Stimulated activated CD8-positive, alpha-beta memory T cell treated with anti-CD3 and anti-CD28 coated beads, Interleukin-2, amount 100 ng/mL, for 48 hours (primary cell): ENCODE measurements at places on chromosomes 5 and 9.

- DNase-seq: no peak
Measured at GRCh38 chr5:78543292-78543691, 105.3 kb downstream of the LHFPL2 start.

GRCh38 chr9:70438341-70438928, 24.0 kb upstream of the KLF9 start:
- no peak for DNase-seq

DNA sequence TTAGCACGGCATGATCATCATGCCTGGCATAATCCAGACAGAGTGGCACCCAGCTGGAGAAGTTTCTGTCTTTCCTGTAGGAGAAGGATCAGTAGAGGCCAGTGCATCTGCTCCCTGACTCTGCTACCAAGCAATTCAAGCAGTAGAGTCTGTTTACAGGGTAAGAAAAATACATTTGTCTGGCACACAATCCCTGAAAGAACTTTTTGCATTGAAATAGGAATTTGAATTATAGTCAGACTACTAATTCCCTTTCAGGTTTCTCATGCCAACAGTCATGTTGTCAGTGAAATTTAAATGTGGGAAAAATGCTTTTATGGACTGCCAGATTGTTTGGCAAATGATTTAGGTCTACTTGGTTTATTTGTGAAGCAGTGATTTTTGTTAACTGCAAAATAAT, 125.6 kb downstream of the RAB3C start:
- no peak for DNase-seq

DNA sequence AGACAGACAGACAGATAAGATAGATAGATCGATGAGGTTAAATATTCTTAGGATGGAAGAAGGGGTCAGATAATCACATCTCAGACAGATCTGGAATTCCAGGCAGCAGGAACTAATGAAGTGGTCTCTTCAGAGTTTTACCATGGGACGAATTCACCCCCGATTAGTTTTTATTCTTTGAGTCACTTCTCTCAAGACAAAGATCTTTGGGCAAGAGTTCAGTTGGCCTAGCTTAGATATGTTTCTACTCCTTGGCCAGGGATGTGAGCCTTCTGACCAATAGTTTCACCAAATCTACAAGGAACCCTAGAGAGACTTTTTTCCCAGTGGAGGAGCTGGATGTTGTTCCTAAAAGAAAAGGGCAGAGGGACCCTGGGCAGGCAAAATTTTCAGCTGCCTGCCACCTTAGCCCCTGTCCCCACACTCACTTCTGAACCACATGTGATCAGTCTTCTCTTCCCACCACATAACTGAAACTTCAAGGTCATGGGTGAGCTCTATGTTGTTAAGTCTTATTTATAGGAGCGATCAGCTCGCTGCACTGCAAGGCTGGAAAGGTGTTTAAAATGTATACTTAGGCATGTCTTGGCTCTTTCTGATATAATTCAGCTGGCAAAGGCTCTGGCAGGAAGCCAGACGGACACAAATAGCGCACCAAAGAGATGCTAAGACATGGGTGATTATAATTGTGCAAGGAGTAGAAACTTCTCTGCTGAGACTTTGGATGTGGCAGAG, 132.9 kb downstream of the PALM2AKAP2 start:
- DNase-seq: no peak

- DNase-seq: no peak
Measured at GRCh38 chr9:73149371-73150067, 2.1 kb upstream of the ANXA1 start.

- no peak for DNase-seq
Measured at GRCh38 chr9:132283863-132284262, 70.9 kb downstream of the SETX start.

DNA sequence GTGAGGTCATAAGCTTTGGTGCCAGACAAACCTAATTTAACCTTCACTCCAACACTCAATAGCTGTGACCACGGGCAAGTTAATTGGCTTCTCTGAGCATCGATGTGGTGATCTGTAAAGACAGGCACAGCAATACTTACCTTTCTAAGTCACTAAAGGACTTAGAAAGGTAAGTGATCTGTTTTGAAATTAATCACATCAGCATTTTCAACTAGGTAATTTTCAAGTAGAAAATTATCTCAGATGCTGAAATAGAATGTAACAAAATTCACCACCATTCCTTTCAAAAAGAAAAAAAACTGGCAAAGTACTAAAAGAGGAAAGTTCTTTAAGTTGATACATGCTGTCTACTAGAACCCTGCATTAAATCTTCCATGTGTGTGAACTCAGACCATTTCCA, 354.5 kb downstream of the ICE1 start:
- DNase-seq: no peak

DNA sequence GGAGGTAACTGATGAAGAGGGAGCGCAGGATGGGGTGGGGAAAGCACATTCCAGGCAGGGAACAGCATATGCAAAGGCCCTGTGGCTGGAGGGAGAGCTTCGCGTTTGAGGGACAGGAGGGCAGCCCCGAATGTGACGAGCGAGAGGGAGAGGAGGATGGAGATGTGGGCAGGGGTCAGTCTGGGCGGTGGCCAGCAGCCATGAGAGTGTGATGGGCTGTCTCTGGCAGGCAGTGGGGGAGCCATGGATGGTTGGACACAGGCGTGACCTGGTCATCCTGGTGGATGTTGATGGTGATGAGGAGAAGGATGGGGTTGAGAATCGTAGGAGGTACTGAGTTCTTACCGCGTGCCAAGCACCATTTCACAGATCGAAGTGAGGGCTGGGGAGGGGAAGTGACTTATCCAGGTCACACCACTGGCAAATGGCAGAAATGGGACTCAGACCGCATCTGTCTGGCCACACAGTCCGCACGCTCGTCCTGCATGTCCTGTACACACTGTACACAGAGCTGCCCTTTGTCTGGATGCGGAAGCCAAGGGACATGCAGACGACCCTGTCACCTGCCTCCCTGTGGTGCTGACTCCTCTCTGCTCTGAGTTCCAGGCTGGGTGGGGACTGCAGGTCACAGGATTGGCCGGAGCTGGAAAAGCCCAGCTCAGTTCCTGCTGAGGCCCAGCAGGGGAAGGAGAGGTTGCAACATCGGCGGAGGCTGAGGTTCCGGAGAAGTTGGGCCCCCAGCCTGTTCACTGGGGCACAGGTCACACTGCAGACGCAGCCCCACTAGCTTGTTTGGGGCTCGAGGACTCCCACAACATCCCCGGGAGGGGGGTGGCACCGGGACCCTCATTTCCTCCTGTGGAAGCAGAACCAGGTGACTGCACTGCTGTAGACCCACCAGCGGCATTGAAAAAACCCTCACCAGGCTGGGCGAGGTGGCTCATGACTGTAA, 165.6 kb upstream of the IER5L start:
- DNase-seq: no peak

- DNase-seq: no peak
Measured at GRCh38 chr5:1404062-1404461, 41.2 kb downstream of the SLC6A3 start.

- no peak for DNase-seq
Measured at GRCh38 chr5:160297776-160298175, 14.6 kb downstream of the CCNJL start.
